ENCODE measurements at places on chromosomes 6 and 20. TPM values are rescaled to one million over a fixed set of nuclear protein-coding genes. Genes with fewer than 3 reads are reported as not detected.

The PNPLA1 gene
- not detected for total RNA-seq

The RBPJL gene
- not detected for total RNA-seq

The RAD21L1 gene
- total RNA-seq, result 0.34 TPM

The SYCP2L gene
- 6.4 TPM for total RNA-seq

The PRKN gene
- 1.5 TPM for total RNA-seq

The TINAG gene
- not detected for total RNA-seq

The FAM184A gene
- 2.0 TPM for total RNA-seq

The MSH5 gene
- 6.8 TPM for total RNA-seq

The JPH2 gene
- 18.1 TPM for total RNA-seq

The TBC1D7 gene
- 27.9 TPM for total RNA-seq

The SLC17A3 gene
- not detected for total RNA-seq

The DEFB112 gene
- not detected for total RNA-seq

The TSPO2 gene
- not detected for total RNA-seq

The CD93 gene
- total RNA-seq, result 0.02 TPM

All from astrocyte (in vitro differentiated cells and primary cell).